ENCODE measurements at places on chromosomes 3 and 15.

DNA sequence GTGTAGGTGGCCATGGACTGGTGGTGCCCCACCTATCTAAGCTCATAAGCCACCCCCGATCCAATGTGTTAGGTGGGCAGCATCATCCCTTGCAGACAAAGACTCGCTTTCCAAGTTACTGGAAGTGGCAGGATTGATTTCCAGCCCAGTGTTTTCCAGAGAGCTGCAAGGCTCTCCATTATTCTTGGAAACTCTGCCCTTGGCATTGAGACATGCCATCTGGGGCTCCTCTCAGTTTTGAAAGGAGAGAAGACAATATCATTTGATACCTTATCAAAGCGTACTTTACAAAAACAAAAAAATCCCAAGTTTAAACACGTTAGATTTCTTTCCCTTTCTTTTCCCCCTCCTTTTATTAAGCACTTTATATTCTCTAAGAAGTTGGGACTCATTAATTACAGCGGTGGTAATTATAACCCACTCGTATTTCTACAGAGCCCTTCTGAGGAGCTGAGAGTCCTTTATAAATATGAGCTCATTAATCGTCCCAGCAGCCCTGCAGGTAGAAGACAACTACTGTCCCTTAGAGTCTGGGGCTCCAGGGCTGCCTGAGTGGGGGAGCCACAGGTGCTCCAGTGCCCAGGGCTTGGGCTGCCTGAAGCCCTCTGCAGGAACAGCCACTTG lies 226.1 kb downstream of the TLE3 start:
- DNase-seq: no peak

DNA sequence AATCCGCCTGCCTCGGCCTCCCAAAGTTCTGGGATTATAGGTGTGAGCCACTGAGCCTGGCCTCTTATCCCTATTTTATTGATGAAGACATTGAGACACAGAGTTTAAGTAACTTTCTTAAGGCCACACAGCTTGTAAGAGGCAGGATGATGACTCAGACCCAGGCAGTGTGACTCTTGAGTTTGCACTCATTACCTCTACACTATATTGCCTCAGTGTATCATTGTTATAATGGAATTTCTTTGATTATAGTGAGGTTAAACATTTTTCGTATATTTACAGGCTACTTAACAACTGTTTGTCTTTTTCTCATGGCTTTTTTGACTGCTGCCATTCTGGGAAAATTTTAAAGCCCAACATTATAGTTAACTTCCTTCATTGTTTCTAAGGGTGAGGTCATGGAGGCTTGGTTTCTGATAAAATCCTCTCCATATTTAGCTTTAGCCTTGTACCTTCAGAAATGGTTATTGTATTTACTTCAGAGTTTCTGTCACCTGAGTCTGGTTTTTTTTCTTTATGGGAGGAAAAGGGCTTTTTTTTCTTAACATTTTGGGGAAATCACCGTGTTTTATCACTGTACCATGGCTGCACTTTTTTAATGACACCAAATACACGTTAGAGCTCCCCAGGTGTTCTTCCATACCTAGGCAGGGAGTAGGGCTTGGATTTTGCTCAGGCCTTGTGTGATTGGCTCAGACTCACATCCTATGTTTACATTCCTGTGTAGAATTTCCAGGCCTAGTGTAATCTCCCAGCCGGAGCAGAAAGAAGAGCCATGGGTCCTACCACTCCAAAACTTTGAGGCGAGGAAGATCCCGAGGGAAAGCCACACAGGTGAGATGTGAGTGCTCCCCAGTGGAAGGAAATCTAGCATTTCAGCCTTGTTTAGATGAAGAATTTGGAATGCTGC lies 6.3 kb downstream of the ZNF774 start:
- DNase-seq: no peak

- no peak for DNase-seq
Measured at GRCh38 chr15:64521201-64521600, 60.8 kb downstream of the ZNF609 start.

DNA sequence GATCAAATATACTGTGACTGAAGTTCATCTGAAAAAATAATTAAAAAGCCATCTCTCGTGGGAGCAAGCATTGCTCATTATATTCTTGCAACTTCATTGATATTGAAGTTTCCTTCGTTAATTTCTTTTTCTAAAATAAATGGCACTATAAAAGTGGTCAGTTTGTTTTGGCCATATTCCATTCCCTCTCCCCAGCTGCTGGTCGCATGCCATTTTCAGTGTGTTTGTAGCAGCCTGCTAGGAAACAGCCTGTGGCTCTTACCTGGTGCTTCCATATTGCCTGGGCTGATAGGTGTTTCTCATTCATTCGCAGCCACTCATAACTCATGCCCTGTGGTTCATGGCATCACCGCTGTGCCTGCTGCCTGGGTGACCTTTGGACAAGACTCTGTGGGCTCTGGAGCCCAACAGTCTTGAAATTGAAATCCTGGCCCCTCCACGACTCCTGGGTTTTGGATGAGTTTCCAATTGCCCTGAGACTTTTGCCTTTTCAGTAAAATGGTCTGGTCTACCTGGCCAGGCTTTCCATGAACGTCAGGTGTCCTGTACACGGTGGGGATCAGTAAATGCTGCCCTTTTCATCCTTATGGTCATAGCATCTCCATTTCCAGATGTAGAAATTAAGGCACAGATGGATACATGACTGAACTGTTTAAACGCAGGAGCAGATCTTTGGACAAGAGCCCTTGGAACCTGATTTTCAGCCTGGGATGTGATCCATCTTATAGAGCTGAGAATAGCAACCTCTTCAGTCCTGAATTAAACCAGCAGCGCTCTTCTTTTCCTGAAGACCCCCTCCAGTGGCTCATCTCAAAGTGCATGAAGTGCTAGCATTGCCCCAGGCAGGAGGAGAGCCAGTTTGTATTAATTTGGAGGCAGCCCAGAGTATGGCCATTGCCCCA lies 69.4 kb downstream of the SLCO3A1 start:
- no peak for DNase-seq

DNA sequence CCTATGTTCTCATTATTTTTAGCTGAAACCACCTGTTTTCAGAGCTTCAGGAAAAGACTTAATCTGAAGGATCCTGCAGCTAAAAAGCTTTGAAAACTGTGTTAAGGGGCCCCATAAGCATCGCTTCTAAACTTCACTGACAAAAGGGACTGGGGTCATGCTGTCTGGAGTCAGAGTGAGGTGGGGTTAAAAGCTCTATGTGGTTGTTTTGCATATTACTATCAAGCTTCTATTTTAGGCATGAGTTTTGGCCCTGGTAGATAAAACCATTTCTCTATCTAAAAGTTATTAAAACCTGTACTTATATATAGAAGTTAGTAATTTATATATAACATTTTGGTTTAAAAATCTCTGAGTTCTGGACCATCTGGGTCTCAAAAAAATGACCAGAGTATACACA lies 45.5 kb downstream of the GPR160 start:
- DNase-seq: no peak

DNA sequence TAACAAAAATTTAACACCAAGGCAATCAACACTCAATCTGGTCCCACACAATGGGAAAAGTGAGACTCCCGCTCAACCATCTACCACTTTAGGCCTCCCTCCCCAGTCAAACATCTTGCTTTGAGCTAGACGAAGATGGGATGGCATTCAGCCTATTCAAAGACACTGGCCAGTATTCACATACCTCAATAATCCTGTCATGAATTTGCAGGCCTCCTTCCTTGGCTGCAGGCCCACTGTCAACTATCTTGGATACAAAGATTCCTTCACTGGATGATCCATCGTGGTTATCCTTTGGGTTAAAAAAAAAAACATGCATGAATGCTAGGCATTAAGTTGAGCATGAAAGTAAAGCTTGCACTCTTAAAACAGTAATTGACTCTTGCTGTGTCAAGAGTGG lies 22.6 kb downstream of the PDZRN3 start:
- no peak for DNase-seq

GRCh38 chr3:123724306-123724705 lies 139.5 kb upstream of the HACD2 start:
- no peak for DNase-seq

DNA sequence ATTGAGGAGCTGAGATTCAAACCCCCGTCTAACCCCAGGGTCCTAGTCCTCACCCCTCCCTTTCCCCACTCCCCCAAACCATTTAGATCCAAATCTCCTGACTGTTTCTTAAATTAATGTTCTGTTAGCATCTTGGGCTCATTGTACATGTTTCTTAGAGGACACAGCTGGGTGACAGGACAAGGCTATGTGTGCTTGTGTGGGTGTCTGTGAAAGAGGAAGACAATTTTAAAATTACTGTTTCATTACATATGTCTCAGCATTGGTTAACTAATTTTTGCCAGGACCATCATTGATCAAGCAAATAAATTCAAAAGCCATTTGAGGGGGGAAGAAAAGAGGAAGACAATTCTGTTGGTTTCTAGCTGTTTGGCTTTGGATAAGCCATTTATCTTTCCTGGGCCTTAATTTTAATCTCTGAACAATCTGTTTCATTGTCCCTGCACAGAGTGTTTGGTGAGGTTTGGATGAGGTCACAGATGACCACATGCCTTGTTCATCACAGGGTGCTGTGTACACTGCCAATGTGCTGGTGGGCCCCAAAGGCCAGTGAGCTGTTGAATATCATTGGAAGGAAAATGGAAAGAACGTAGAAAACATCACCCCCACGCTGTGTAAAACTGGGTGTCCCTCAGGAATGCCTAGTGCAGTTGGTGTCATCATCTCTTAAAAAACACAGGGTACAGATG lies 51.9 kb downstream of the RPLP1 start:
- DNase-seq: no peak

DNA sequence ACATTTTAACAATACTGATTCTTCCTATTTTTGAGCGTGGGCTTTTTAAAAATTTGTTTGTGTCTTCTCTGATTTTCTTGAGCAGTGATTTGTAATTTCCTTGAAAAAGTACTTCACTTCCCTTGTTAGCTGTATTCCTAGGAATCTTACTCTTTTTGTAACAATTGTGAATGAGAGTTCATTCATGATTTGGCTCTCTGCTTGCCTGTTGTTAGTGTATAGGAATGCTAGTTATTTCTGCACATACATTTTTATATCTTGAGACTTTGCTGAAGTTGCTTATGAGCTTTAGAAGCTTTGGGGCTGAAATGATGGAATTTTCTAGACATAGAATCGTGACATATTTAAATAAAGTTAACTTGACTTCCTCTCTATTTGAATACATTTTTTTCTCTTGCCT lies 582.8 kb upstream of the BCHE start:
- DNase-seq: no peak
